ENCODE measurements at places on chromosomes 16 and 17. TPM values are rescaled to one million over a fixed set of nuclear protein-coding genes. Genes with fewer than 3 reads are reported as not detected.

Gene CD79B
- 2.8 TPM for polyA plus RNA-seq

Gene DLX4
- 0.61 TPM for polyA plus RNA-seq

DNA sequence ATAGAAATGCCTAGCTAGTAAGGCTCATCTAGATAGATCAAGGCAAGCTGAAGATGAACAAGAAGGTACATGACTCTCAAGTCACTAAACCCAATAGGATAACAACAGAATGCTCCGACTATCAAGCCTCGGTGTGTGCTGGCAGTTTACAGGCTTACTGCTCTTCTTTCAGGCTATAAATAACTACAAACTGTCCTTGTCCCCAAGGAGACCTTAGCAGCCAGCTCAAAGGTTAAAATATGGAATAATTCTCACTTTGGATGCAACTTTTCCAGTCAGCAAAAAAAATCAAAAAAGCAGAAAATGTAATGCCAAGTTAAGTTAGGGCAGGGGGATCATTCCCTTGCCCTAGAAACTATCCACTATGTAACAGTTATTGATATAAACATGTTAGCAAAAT, 44.6 kb downstream of the SPOP start:
- DNase-seq = no peak

Gene ZNF778
- 7.3 TPM for polyA plus RNA-seq

GRCh38 chr17:65666876-65667321, 105.5 kb upstream of the AXIN2 start:
- DNase-seq = no peak

- DNase-seq = no peak
Observed at GRCh38 chr17:79045001-79045729, 21.2 kb downstream of the C1QTNF1 start.

- DNase-seq = no peak
Observed at GRCh38 chr17:36880268-36880905, 56.9 kb upstream of the LHX1 start.

Gene AGRP
- 0.17 TPM for polyA plus RNA-seq

GRCh38 chr17:55811536-55811935, 60.7 kb downstream of the PCTP start:
- DNase-seq = no peak

Gene NOXO1
- polyA plus RNA-seq = 0.37 TPM

Gene DNASE1L2
- polyA plus RNA-seq = 0.68 TPM

GRCh38 chr17:45425125-45425983, 7.3 kb downstream of the ARHGAP27 start:
- no peak for DNase-seq

GRCh38 chr16:50267651-50268050, 1.3 kb downstream of the ADCY7 start:
- no peak for DNase-seq

- no peak for DNase-seq
Observed at GRCh38 chr16:6663668-6664067, 669.0 kb upstream of the RBFOX1 start.

GRCh38 chr16:55021595-55022475, 91.2 kb downstream of the IRX5 start:
- DNase-seq = no peak

DNA sequence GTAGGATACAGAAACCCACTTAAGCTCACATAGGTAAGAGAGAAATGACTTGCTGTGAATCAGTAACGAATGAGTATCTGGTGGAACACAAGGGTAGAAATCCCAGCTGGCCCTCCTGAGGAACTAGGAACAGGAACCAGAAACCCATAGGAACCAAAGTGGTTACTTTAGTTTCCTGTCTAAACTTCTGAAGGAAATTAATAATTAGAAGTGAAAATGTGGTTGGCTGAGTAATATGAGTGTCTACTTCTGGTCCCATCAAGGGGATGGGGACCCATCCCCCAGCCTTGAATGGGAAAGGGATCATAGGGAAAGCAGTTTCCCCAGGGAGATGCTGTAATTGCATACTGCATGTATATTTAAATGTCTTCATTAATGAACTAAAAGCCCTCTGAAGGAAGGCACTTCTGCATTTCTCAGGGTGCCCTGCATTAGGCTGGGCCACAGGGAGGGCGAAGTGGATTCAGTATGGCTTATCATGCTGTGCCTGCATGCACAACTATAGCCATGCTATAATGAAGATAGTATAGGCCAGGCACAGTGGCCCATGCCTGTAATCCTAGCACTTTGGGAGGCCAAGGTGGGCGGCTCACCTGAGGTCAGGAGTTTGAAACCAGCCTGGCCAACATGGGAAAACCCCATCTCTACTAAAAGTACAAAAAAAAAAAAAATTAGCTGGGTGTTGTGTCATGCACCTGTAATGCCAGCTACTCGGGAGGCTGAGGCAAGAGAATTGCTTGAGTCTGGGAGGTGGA, 45.6 kb downstream of the CYB5B start:
- DNase-seq = no peak

GRCh38 chr16:74521691-74522090, 85.2 kb downstream of the GLG1 start:
- DNase-seq = no peak

Gene KRT36
- not detected for polyA plus RNA-seq

Gene TMEM235
- not detected for polyA plus RNA-seq

GRCh38 chr16:3651461-3652372, 2.8 kb upstream of the DNASE1 start:
- no peak for DNase-seq

GRCh38 chr17:42766124-42766523, 5.1 kb downstream of the RAMP2 start:
- no peak for DNase-seq

Gene CA10
- 23.4 TPM for polyA plus RNA-seq

GRCh38 chr16:72740347-72740746, 307.6 kb downstream of the ZFHX3 start:
- no peak for DNase-seq

- no peak for DNase-seq
Observed at GRCh38 chr16:50498431-50499155, 49.6 kb upstream of the NKD1 start.

DNA sequence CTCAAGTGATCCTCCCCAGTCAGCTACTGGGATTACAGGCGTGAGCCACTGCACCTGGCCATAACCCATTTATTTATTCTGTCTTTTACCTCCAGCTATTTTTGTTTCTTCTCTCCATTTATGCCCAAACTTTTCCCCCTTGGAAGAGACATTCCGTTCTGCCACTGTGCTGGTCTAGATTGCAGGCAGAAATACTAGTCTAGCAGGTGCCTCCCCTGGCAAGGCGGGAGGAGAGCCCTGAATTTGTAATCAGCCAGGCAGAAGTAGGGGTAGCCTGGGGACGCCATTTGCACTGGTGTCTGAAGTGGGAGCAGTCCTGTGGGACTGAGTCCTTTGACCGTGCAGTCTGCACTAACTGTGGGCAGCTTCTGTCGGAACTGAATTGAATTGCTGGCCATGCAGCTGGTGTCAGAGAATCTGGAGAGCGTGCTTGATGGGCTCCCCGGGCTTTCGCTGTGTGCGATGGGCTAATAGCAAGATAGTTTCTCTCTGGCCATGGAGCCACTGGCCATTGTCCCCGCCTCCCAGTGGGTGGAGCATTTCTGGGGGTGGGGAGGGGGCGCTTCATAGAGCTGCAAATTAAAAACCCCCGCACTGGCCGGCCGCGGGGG, 31.5 kb upstream of the LITAF start:
- no peak for DNase-seq

Gene KRTAP3-1
- not detected for polyA plus RNA-seq

GRCh38 chr17:78923660-78924453, 1.3 kb downstream of the TIMP2 start:
- no peak for DNase-seq

Gene TLK2
- 77.2 TPM for polyA plus RNA-seq

DNA sequence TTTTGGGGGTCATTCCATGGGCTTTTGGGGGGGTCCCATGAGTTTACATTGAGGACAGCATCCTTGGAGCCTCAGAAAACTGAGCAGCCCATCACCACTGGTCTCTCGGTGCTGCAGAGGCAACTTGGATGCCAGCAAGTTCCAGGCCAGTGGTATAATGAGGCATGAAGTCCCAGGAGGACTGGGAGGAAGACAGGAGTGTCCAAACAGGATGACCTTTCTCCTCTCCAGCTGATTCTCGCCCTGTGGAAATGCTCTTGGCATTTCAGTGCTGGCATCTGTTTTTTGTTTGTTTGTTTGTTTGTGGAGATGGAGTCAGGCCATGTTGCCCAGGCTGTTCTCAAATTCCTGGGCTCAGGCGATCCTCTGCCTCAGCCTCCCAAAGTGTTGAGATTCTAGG, 347.6 kb downstream of the SNX29 start:
- no peak for DNase-seq

Gene ITGAX
- 0.69 TPM for polyA plus RNA-seq

GRCh38 chr17:50604513-50604912, 30.2 kb upstream of the ABCC3 start:
- DNase-seq = peak; percentile 67

GRCh38 chr16:48157794-48158193, 2.0 kb upstream of the ABCC12 start:
- DNase-seq = no peak

GRCh38 chr17:58873926-58874325, 118.3 kb downstream of the PPM1E start:
- DNase-seq = no peak

DNA sequence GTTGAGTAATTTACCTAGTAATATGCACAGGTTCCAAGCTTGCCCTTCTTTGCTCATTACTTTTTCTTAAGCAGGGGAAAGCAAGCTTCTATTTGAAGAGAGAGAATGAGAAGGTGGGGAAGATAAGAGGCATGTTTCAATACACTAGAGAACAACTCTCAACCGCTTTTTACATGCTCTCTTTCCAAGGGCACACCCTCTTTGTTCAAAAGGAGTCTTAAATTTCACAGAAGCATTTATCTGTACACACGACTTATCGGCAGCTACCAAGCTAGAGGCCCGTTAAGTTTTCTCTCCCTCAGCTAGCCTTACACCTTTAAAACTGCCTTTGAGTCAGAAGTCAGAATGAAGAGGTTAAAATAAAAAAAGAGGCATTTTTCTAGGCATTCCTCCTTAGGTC, 79.6 kb downstream of the STH start:
- DNase-seq = no peak

GRCh38 chr17:17057057-17057551, 14.8 kb downstream of the MPRIP start:
- no peak for DNase-seq

Gene STX1B
- 1.3 TPM for polyA plus RNA-seq

DNA sequence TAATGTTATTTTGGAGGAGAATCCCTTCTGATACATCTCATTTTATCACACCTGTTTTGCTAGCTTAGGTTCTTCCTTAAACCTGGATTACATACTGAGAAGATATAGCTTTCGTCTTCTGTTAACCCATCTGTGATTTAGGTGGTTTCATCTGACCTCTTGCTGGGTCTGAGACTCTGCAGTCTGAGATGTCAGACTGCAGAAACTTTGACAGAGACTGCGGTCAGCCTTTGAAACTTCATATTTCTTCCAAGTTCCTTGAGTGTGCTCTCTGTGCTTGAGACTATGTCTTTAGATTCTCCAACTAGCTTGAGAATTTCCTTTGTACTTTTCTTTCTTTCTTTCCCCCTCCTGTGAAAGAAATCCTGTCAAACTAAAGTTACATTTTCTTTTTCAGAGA, 196.4 kb upstream of the MPHOSPH6 start:
- DNase-seq = no peak

GRCh38 chr16:78431004-78431670, 331.7 kb downstream of the WWOX start:
- DNase-seq = peak; percentile 44

Gene BOLA2B
- polyA plus RNA-seq = 26.4 TPM

DNA sequence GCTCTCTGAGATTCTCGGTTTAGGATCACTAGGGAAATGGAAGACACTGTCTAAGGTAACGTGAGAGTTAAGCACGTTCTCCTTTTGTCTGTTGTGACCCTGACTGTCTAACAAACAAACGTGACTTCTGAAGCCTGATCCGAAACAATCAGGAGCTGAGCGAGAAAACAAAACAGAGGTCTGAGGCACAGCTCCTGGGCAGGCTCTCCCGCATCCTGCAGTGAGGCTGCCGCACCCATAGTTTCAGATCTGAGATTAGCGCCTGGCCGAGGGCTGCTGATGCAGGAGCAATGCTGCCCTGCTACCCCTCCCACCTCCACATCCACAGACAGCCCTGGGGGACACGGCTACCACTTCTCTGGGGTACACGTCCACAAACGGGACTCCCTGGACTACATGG, 46.7 kb downstream of the RNF157 start:
- DNase-seq = no peak

Gene MPP2
- polyA plus RNA-seq = 5.8 TPM

Gene DNAI2
- 0.26 TPM for polyA plus RNA-seq

DNA sequence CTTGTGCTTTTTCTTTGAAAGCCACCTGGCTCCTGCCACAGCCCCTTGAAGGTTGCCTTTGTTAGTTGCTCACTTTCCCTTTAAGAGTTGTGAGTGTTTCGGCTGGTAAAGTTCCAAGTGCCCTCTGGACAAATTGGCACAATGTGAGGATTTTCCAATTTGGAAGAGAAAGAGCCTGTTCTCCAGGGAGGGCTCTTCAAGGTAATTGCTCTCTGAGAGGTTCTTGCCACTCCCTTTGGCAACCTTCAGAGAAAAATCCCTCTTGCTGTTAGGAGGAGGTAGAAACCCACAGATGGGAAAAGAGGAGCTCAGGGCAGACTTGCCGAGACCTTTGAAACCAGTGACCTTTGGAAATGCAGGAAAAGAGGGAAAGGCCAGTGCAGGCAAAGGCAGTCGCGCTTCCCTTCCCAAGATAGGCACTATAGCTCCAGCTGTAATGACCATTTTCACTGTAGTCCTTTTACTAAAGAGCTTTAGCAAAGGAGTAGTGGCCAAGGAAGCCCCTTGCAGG, 49.0 kb upstream of the AKAP1 start:
- DNase-seq = no peak

GRCh38 chr17:4006165-4006589, 41.9 kb upstream of the ATP2A3 start:
- no peak for DNase-seq

DNA sequence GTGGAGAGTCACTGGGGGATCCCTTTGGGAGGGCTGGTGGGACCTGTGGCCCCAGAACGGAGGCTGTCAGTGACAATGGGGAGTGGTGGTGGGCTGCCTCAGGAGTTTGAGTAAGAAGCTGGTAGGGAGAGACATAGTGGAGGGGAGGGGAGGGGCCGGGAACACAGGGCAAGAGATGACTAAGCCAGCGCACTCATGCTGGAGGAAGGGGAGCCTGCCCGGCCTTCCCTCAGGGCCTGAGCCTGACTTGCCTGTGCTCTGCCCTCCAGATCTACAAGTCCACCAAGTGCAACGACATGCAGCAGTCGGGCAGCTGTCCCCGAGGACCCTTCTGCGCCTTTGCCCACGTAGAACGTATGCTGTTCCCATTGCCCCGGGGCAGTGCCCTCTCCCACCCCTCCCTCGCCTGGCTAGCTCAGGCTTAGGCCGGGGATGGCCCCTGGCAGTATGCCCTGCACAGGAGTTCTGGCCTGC, 29.3 kb downstream of the UNC13D start:
- no peak for DNase-seq
